Activated T-helper 2 cell treated with anti-CD3 and anti-CD28 coated beads, Interferon-gamma antibody, Interleukin-2, Interleukin-4, amounts not matched to agents 10 μg/mL and 5 μg/mL and 100 μg/mL, durations not matched to agents 14 hours and 24 hours and 36 hours (primary cell): ENCODE measurements at places on chromosomes 4 and X.
A peak's percentile ranks its signal among the peaks of the same experiment; 100 is the strongest.

- DNase-seq = no peak
Measured at GRCh38 chr4:142428715-142429114, 417.4 kb downstream of the INPP4B start.

GRCh38 chr4:78032446-78032845 is 24.7 kb upstream of the FRAS1 start:
- no peak for DNase-seq

DNA sequence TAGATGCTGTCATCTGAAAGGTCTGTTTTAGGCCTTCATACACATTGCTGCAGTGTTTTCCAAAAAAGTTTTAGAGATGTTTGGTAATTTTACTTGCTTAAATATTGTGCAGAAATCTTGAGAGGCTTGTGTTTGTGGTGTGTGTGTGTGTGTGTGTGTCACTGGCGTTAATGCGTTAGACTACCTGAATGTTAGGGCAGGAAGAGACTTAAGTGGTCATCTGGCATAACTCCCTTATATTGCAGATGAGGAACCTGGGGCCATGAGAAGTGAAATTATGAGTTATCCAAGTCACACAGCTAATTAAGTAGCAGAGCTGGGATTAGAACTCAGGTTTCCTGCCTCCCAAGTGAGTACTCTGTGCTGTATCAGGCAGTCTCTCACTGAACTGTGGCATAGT is 1.4 kb downstream of the LSM6 start:
- no peak for DNase-seq

DNA sequence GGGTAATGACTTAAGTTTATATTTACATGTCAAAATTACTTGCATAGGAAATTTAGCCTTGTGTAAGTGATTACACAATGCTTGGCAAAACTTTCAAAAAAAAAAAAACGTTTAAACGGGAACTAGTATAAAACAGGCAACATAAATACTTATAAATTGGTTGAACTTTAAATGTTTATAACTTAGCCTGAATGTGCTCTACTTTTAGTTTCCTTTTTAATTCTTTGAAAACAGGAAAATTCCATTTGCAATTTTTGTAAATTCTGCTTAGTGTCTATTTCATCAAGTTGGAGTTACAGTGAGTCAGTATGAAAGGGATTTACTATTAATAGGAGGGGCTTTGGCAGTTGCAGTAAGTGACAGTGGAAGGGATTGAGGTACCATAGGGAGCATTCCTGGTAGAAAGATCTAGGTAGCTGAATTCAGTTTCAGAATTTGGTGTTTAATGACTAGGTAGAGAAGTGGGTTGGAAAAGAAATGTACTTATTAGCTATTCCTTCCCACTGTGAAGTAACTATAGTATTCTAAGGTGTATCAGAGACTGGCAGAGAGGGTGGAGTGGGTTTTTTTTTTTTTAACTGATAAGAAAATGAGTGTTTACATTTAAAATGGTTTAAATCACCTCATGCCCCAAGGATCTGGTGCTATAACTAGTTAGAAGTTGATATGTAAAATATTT is 2.8 kb downstream of the STAG2 start:
- no peak for DNase-seq

GRCh38 chr4:102334624-102335023 is 10.7 kb downstream of the SLC39A8 start:
- no peak for DNase-seq

DNA sequence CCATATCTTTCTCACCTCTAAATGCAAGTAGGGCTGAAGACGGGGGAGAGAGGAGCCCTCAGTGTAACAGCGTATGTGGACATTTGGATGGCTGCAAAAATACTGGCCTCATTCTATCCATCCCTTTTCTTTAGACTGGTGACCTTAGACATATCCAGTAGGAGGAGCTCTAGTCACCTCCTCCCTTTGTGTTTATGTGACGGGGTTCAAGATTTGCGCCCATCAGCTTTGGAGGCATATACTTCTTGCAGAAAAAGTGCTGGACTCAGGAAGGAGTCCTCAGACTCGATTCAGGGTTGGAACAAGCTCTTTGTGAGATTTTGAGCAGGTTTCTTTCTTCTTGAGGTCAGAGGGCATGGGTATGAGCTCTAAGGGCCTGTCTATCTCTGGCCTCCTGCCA is 86.2 kb downstream of the MAMLD1 start:
- no peak for DNase-seq

GRCh38 chr4:108393890-108394472 is 225.2 kb upstream of the LEF1 start:
- DNase-seq = no peak

GRCh38 chr4:141047228-141047884 is 85.9 kb downstream of the RNF150 start:
- no peak for DNase-seq

DNA sequence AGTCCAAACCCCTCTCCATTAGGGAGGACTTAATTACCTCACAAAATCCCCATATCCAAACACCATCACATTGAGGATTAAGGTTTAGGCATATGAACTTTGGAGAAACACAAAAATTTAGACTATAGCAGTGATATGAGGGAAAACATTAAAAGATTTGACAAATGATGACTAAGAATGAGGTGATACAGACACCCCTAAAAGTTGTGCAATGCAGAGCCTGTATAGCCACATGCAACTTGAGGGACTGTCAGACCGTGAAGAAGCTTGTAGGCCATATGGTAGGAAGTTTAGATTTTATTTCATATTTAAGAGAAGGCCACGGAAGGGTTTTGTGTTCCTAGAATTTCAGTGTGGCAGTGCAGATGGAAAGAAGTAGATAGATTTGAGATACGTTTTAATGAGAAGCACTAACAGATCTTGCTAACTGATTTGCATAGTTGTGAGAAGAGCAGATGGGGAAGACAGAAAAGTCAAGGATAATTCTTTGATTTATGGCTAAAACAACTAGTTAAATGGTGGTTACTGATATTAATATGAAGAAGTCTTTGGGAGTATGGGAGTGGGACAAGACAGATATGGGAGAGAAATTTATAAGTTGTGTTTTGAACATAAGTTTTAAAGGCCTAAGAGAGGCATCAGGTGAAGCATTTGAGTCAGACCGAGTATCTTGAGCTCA is 5.5 kb upstream of the FIP1L1 start:
- no peak for DNase-seq

GRCh38 chr4:126986005-126986404 is 646.8 kb upstream of the INTU start:
- DNase-seq = no peak

DNA sequence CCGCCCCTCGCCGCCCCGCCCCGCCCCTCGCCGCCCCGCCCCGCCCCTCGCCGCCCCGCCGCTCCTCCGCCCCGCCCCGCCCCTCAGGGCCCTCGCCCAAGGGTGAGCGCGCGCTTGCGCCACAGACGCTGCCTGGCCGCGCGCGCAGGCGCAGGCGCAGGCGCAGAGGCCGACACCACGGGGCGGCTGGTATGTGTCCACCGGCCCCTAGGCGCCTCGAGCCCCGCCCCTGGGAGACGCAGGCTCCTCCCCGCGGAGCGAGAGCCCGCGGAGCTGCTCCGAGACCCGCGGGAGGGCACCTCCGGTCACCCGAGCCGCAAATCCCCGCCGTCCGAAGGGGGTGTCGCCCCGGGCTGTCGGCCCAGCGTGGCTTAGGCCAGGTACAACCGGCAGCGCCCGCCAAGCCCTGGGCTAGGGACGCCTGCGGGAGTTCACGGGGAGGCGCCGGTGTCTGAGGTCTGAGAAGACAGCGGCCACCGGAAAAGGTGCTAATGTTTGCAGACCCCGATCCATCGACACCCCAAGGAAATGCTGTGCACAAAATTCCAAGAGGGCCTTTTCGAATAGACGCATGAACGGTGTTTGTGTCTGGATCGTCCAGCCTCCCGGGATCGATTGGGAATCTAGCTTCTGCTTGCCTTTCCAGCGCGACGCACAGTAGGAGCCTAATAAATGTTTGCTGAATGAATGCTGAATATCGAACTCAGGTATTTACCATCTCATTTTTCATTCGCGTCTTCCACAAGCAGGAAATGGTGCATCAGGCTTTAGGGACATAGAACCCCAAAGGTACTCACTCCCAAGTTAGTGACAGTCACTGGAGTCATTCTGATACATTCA is 473 bp upstream of the CCNQ start:
- DNase-seq = peak; percentile 83

GRCh38 chrX:103878466-103879122 is 46.5 kb upstream of the RAB9B start:
- DNase-seq = no peak

DNA sequence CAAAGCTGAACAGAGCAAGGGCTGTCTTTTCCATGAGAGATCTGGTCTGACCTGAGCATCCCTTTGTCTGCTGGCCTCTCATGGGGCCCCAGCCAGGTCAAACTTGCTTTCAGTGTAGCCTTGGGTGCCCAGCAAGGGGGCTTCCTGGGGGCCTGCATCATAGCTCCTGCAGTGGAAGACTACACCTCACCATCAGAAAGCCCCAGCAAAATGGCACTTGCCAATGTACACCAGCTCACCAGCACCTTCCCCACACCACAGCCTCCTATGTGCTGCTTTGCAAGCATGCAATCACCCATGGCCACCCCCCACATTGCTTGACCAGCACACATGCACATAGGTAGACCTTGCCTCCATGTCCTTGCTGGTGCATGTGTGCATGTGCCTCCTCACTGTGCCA is 1478.1 kb downstream of the FSTL5 start:
- no peak for DNase-seq

DNA sequence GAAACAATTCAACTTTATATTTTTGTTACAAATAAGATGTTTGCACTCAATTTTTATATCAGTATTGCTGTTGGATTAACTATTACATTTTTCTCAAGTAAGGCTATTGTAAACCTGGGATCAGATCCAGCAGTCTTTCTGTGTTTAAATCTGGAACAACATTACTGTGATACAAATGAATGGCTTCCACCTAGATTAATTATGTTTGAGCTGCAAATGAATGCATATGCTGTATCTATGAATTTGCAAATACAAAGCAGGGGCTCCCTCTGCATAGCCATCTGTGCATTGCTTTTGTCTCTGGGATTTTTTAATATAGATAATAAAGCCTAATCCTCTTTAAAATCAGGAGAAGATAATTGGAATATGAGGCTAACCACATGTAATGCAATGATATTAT is 69.8 kb upstream of the NEIL3 start:
- DNase-seq = no peak

- no peak for DNase-seq
Measured at GRCh38 chr4:1533501-1534064, 127.3 kb upstream of the NKX1-1 start.

GRCh38 chr4:153143527-153144348 is 60.5 kb upstream of the TRIM2 start:
- DNase-seq = no peak

GRCh38 chr4:173386751-173387150 is 12.2 kb downstream of the SCRG1 start:
- no peak for DNase-seq

GRCh38 chr4:160194716-160195115 is 1091.8 kb downstream of the RAPGEF2 start:
- no peak for DNase-seq

- DNase-seq = no peak
Measured at GRCh38 chr4:1728061-1728980, 7.0 kb downstream of the TACC3 start.

GRCh38 chr4:147044241-147044640 is 98.6 kb upstream of the TTC29 start:
- no peak for DNase-seq

- DNase-seq = no peak
Measured at GRCh38 chrX:121456315-121456714, 408.9 kb downstream of the GLUD2 start.

- DNase-seq = no peak
Measured at GRCh38 chr4:4426511-4427120, 39.7 kb downstream of the NSG1 start.

GRCh38 chr4:73244945-73245601 is 13.5 kb downstream of the ANKRD17 start:
- no peak for DNase-seq

DNA sequence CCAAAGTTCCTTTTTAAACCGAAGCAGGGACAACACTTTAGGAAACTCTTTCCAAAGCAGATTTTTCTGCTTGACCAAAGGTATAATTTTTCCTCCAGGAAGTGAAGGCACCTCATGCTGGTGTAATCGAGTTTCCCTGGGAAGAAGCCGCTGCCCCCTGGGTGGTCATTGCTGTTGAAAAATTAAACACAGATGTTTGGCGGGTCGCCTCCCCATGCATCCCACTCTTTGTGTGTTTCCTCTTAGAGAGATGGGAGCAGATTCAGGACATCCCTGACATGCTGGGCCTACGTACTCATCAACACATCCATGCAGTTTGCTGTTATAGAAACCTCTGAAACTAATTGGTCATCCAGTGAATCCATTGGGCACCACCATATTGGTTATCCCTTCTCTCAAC is 179.2 kb upstream of the HCCS start:
- DNase-seq = no peak

GRCh38 chr4:4419896-4420295 is 33.0 kb downstream of the NSG1 start:
- DNase-seq = no peak

DNA sequence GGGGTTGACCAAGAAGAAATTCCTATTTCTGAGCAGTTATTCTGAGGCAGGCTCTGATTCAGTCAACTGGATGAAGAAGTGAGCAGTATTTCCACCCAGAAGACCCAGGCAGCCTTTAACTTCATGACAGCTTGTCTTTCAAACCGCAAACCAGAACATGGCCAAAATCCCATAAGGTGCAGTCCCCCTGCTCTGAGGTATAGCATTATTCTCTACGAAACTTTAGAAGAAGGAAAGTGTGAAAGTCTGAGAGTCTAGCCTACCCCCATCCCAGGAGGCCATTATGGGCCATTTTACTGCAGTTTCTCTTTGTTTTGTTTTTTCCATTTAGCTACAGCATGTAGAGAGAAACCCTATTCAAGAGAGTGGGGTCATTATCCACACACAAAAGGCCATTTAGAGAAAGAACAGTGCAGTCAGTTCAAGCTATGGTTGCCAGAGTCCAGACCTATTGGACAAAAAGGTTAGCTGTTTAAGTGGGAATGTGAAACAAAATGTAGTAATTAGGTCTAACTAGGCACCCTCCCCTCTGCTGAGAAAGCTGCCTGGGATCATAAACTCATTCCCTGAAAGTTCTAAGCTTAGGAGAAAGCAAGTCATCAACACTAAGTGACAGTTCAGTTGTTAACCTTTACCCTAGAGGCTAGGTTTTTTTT is 52.1 kb upstream of the RASGEF1B start:
- DNase-seq = no peak

DNA sequence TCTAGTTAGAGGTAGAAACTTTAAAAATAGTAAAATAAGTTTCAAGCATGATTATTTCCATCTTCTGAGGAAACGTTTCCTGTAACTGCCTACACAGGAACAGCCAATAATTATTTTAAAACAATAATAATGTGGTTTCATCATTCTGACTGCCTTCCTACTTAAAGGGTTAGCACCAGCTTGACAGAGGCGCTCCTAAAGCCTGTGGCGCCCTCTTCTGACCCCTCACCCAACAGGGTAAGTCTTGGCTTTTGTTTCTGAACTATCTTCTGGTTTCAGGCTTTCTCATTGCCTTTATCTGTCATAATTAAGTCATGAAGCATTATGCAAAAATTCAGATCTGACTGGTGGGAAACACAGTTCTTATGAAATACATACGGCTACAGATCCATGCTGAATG is 96.7 kb downstream of the ITM2A start:
- DNase-seq = peak; percentile 49

- DNase-seq = no peak
Measured at GRCh38 chrX:85851418-85851817, 195.9 kb downstream of the CHM start.
